RPMI7951 (cell line): ENCODE measurements at places on chromosomes 7 and 10. TPM values are rescaled to one million over a fixed set of nuclear protein-coding genes. Genes with fewer than 3 reads are reported as not detected.
A peak's percentile ranks its signal among the peaks of the same experiment; 100 is the strongest.

DNA sequence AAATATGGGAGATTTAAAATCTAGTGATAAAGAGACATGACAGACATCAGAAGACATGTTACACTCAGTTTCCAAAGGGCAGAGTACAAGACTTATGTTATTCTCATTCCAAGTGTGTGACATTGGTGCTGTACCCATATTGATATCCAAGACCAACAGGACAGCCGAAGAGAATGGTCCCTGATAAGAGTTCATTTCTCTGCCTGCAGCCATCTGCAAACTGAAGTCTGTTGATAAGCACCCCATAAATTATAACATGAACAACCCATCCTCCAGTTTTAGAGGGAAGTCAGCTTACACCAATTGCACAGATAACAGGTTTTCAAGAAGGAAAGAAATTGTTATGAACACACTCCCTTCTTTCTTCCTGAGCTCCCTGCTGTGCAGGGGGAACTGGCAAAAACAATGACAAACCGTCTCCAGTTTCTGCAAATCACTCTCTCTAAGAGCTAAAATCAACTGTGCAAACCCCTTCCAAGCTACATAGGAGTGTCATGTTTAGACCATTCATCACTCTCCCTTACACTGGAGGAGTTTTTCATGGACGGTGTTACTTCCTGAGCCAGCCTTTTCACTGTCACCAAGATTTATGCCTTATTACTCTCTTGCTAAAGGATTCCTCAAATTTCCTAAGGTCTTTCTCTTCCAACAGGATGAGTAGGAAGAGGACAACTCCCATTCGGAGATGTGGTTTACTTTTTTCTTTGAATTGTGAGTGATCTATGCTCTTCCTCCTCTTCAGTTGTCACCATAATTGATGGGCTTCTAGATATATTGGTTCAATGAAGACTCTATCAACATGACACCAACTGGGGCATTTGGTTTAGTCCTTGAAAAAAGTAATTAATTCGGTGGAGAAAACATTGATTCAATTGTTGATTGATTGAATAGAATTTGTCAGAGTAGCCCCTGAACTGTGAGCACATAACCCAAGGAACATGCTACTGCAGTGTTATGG is 80.3 kb upstream of the FAM171A1 start:
- DNase-seq = no peak

DNA sequence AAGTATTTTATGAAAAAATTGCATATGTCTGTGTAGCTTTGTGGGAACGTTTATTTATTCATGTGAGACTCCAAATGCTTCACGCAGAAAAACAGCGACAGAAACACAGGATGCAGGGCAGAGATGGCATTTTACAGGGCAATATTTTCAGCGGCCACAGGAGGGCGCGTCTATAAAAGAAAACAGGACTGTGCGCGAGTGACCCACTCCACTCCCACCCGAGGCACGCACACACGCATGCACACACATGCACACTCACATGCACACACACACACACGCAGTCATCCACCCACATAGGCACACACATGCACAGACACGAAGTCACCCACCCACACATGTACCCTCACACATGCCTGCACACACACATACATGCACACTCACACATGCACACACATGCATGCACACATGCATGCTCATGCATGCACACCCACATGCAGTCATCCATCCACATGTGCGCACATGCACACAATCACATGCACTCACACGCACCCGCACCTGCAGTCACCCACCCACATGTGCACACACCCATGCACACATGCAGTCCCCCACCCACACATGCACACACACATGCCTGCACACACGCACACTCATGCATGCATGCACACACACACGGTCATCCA is 96.3 kb downstream of the DNAJB6 start:
- DNase-seq = peak; percentile 32

DNA sequence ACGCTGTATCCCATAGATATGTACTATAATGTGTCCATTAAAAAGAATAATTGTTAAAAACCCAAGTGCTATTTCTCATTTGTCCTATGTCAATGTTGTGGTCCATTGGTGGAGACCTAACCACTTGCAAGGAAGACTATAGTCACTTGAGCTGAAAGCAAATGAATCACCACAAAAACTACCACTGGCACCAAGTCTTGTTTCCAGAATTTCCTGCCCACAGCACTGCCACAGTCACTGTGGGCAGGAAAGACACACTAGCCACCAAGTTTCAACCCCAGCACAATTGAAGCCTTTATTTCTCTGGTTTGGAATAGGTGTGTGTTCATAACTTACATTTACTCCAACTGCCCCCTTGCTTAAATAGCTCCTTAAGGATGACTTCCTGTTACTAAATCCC is 12.4 kb downstream of the DIP2C start:
- DNase-seq = peak; percentile 27

DNA sequence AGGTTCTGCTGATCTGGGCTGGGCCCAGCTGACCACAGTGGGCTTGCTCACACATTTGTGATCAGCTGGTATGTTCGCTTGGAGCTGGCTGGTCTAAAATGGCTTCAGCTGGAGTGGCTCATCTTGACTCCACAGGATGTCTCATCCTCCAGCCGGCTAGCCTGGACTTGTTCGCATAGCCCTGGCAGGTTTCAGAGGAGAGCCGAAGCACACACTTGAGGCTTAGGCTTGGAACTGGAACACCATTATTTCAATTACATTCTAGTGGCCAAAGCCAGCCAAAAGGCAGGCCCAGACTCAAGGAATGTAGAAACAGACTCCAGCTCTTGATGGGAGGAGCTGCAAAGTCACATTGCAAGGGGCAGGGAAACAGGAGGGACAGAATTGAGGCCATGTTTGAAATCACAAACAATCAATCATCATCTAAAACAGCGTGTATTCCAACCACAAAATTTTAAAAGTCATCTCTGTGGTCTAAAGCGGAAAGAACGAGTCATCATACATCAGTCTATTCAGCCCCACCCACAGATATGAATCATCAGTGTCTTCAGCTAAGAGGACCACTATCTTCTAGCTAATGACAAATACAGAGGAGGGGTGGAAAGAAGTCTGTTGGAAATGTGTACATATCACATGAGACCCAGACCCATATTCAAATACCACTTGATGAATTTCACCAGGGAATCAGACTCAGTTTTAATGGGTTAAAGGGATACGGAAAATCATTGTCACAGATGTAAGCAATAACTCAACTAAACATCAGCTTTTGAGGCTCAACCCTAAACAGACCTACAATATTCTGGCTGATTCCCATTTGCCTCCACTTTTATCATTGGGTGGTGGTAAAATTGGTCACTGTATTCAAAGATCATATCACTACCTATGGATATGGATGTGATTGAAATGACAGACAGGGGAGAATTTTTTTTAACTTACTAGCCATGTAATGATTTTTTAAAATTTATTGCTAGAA is 139.0 kb upstream of the MKLN1 start:
- DNase-seq = peak; percentile 99

DNA sequence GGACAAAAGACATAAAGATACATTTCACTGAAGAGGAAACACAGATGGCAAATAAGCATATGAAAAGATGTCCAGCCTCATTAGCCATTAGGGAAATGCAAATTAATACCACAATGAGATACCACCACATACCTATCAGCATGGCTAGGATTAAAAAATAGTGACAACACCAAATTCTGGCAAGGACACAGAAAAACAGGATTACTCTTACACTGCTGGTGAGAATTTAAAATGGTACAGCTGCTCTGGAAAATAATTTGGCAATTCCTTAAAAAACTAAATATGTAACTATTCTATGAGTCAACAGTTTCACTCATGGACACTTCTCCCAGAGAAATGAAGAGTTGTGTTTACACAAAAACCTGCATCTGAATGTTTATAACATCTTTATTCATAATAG is 121.1 kb downstream of the C10orf90 start:
- DNase-seq = no peak

DNA sequence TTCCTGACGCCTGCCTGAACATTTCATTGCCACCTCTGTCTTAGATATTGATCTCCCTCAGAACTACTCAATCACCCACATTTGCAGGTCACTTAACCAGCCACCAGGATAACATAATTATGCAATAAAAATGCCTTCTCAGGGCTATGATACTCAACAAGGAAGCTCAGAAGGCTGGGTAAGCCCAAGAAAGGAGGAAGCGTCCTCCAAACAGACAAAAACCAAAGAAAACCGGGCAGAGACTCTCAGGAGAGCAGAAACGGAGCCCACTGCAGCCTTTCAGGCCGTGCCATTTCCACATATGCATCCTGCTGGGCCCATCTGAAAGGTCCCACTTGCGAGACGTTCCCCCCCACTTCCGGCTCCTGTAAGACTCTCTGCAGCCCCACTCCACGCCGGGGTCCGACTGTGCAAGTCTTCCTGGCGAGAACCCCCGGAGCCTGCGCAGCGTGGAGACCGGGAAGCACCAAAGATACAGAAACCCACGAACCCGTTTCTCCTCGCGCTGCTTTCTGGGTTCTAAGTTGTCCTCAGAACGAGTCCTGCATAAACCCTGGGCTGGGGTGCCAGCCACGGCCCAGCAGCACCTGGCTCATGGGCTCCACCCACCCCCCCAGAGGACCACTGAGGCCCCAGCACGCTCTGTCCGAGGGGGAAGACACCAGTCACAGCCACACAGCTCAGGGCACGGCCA is 83.7 kb downstream of the DIP2C start:
- DNase-seq = no peak

GRCh38 chr7:16084370-16084769 is 337.0 kb downstream of the CRPPA start:
- no peak for DNase-seq

- peak; percentile 81 for DNase-seq
Measured at GRCh38 chr10:19638182-19638895, 177.9 kb upstream of the PLXDC2 start.

DNA sequence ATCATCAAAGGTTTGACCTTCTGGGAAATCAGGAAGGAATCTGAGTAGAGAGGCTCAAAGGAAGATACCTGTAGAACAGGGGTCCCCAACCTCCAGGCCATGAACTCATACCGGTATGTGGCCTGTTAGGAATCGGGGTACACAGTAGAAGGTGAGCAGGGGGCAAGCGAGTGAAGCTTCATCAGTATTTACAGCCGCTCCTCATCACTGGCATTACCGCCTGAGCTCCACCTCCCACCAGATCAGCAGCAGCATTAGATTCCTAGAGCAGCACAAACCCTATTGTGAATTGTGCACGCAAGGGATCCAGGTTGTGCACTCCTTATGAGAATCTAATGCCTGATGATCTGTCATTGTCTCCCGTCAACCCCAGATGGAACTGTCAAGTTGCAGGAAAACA is 158.5 kb upstream of the CACNA2D1 start:
- DNase-seq = no peak

- DNase-seq = no peak
Measured at GRCh38 chr10:49595003-49595712, 15.0 kb upstream of the SLC18A3 start.

GRCh38 chr7:42233695-42234331 is 3.2 kb downstream of the GLI3 start:
- peak; percentile 27 for DNase-seq

DNA sequence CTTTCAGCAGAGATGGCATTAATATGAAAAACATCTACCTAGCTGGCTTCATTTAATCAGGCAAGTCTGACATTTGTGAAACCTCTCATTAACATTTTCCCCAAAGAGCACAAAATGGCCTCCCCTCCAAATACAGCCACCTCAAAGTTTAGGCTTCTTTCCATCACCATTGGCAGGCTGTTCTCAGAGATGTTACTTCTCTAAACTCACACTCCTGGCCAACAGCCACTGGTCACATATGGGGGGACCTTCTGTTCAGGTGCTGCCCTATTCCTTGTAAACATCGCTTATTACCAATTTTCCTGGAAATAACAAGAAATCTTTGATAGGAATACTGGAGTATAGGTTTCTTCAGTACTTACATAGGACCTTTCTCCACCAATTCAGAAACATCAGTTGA is 69.5 kb downstream of the GBF1 start:
- DNase-seq = no peak

ZNF467 gene
- not detected in 2 replicates for total RNA-seq

CYP3A4 gene
- not detected in 2 replicates for total RNA-seq

UNCX gene
- not detected in 2 replicates for total RNA-seq

CYTH3 gene
- 18.4 and 20.6 TPM in 2 replicates for total RNA-seq

NEUROD6 gene
- not detected in 2 replicates for total RNA-seq

SLC13A4 gene
- not detected in 2 replicates for total RNA-seq

FAM25A gene
- total RNA-seq = not detected in 2 replicates

LEP gene
- total RNA-seq = not detected in 2 replicates
